Right ventricle myocardium inferior (tissue), 1 donor: ENCODE measurements at places on chromosomes 1 and 21.

GRCh38 chr1:95386371-95386770 is 152.4 kb downstream of the RWDD3 start:
- no peak for DNase-seq

DNA sequence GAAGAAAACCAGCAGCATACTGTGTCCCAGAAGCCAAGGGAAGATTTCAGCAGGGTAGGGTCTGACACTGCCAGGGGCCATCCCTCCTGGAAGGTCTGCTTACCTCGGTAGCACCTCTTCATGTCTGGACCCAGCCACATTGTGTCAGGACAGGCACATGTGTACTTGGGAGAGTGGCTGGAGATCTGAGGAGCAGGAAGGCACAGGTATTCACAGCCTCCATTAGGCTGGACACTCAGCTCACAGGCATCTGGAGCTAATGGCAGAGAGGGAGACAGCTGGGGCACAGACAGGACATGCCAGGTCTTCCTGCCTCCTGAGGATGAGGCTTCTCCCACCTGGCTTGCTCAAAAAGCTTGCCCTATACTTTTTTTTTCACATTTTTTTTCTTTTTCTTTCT is 19.9 kb upstream of the MAGOH start:
- DNase-seq = no peak

- DNase-seq = no peak
These were observed 73.5 kb upstream of the AKT3 start for GRCh38 chr1:243923292-243924171.

DNA sequence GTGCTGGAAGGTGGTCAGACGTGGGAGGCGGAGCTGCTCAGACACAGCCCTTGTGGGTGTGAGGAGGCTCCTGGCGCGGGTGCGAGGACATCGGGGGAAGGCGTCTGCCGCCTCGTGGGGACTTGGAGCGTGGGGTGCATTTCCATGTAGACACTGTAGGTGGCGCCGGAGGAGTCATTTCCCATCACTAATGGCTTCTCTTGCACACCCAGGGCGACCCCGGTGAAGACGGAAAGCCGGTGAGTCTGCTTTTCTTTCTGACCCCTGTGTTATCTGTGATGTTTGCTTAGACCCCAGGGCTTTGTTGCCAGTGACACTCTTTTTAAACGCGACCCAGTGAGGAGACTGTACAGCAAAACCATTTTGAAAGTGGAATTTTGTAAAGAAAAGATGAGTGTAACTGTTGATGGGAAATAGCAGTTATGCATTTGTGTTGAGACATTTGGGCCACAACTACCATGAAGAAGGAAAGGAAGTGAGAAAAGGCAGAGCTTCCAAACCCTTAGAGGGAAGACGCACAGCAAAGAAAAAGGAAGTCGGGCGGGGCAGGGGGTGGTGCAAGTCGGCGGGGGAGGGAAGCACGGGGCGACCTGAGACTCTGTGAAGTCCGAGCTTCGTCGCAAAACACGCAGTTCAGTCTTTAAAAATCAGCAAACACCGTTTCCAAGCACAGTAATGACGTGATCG is 64.0 kb downstream of the SLC19A1 start:
- DNase-seq = peak; percentile 89
